ENCODE measurements at places on chromosomes 7 and 10.

- no peak for DNase-seq
Observed at GRCh38 chr10:86666538-86666937, 1.8 kb upstream of the LDB3 start.

GRCh38 chr10:129716211-129716681 lies 247.8 kb downstream of the EBF3 start:
- DNase-seq, result no peak

DNA sequence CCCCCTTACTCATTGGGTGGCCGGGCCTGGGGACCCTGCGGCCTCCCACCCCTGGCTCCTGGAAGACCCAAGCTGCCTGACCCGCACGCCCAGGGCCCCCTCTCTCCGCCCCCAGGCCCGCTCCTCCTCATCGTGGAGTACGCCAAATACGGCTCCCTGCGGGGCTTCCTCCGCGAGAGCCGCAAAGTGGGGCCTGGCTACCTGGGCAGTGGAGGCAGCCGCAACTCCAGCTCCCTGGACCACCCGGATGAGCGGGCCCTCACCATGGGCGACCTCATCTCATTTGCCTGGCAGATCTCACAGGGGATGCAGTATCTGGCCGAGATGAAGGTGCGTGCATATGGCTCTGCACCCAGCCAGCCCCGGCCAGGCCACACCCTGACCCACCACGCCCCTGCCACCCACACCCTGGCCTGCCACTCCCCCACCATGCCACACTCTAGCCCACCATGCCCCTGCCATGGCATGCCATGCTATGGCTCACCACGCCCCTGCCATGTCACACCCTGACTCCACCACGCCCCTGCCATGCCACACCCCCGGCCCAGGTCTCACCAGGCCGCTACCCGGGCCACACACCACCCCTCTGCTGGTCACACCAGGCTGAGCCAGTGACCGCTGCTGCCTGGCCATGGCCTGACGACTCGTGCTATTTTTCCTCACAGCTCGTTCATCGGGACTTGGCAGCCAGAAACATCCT lies 18.7 kb upstream of the CSGALNACT2 start:
- DNase-seq, result no peak

GRCh38 chr7:40922316-40922670 lies 780.6 kb downstream of the INHBA start:
- no peak for DNase-seq

- DNase-seq, result no peak
Observed at GRCh38 chr7:3480197-3480596, 179.1 kb downstream of the SDK1 start.

DNA sequence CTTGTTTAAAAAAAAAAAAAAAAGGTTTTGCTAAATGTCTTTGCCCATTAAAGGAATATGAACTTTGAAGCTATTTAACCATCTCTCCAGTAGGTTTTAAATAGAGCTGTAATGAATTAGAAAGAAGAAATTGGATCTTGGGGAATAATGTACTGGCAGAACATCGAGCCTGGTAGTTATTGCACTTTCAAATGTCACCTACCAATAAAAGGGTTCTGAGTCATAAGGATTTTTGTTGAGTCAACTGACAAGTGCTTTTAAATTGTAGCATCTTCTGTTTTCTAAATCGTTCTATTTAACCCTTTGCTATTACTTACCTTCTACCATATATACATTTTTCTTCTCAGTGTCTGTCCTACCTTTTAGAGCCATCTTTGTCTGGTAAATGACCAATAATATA lies 10.7 kb downstream of the CUTC start:
- DNase-seq, result no peak

- peak; percentile 64 for DNase-seq
Observed at GRCh38 chr10:99845837-99846382, 63.5 kb downstream of the ABCC2 start.

GRCh38 chr7:155979566-155979965 lies 167.3 kb upstream of the SHH start:
- DNase-seq, result no peak

GRCh38 chr10:126015413-126015812 lies 119.0 kb downstream of the FANK1 start:
- DNase-seq, result no peak

DNA sequence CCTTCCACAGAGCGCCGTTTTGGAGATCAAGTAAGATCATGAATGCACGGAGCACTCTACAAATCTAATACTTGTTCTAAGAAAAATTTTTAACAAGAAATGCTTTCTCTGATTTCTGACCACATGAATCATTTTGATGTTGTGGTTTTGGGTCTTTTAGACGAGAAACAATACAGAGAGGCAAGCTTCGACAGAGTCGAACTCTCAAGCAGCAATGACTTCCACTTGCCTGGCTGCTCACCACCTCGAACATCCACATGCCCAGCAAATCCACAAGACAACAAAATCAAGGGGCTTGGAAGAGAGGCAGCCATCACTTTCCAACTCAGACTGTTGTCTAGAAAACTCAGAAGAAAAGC lies 69.4 kb upstream of the GSDME start:
- DNase-seq, result no peak

DNA sequence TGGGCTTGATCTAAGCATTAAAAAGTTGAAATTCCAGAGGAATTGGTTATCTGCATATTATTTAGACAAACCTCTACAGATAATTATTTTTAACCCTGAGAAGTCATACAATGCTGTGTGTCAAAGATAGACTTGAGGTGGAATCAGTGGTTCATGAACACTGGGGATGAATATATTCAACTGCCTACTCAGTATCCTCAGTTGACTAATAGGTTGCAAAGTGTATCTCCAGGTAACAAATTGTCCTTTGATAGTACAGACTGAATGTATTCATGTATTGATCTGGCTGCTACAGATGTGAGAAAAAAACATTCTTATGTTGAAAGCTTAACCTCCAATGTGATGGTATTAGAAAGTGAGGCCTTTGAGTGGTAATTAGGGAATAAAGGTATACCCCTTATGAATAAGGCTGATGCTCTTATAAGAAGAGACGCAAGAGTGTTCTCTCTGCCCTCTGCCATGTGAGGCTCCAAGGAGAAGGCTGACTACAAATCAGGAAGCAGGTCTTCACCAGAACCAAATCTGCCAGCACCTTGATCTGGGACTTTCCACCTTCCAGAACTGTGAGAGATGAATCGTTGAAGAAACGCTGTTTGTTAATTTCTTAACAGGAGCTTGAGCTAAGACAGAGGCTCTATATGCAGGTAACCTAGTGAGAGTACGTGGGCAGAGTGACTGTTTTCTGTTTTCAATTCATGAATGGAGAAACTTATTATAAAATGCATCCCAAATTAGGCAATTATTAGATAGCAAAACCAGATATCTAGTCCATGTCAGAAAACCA lies 7.5 kb downstream of the MRPL32 start:
- DNase-seq, result no peak

GRCh38 chr10:6491841-6492609 lies 88.1 kb downstream of the PRKCQ start:
- peak; percentile 33 for DNase-seq

- DNase-seq, result peak; percentile 73
Observed at GRCh38 chr10:101780818-101781654, 2.2 kb downstream of the NPM3 start.

Measured in activated CD8-positive, alpha-beta memory T cell treated with anti-CD3 and anti-CD28 coated beads, Interleukin-2, amount 50 U/mL, for 4 hours (primary cell).